ENCODE measurements at places on chromosomes 2 and 18. TPM values are rescaled to one million over a fixed set of nuclear protein-coding genes. Genes with fewer than 3 reads are reported as not detected.
A peak's percentile ranks its signal among the peaks of the same experiment; 100 is the strongest.

Gene CHRND
- not detected for total RNA-seq

Gene FAM124B
- 1.2 TPM for total RNA-seq

Gene SP140
- total RNA-seq: 0.47 TPM

Gene GCG
- total RNA-seq: not detected

Gene NT5DC4
- total RNA-seq: not detected

Gene KRTCAP3
- total RNA-seq: not detected

Gene EML6
- 0.59 TPM for total RNA-seq

Gene ALK
- total RNA-seq: not detected

Gene CENPA
- total RNA-seq: not detected

Gene ANKRD62
- total RNA-seq: not detected

Gene PSMD1
- 73.4 TPM for total RNA-seq

Gene TNFAIP6
- total RNA-seq: 2.4 TPM

- DNase-seq: no peak
Measured at GRCh38 chr2:137675584-137676327, 288.5 kb upstream of the HNMT start.

GRCh38 chr2:199977984-199978415 lies 22.6 kb downstream of the MAIP1 start:
- no peak for DNase-seq

GRCh38 chr18:80196528-80197320 lies 50.6 kb downstream of the PARD6G start:
- peak; percentile 29 for DNase-seq

DNA sequence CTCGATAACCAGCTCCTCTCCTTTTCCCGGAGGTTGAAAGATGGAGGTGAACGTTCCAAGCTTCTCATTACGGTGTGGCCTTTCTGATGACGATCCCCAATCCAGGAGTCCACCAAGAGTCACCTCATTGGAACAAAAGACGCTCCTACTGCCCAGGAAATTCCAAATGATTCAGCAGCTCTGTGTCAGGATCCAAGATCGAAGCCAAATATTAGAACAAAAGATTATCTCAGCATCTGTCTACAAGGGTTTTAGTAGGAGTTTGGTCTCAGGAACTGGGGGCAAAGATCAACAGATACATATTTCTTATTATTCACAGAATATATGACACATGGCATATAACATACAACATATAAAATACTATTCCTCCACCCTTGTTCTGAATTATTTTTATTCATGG lies 161.1 kb upstream of the RAB12 start:
- DNase-seq: no peak

DNA sequence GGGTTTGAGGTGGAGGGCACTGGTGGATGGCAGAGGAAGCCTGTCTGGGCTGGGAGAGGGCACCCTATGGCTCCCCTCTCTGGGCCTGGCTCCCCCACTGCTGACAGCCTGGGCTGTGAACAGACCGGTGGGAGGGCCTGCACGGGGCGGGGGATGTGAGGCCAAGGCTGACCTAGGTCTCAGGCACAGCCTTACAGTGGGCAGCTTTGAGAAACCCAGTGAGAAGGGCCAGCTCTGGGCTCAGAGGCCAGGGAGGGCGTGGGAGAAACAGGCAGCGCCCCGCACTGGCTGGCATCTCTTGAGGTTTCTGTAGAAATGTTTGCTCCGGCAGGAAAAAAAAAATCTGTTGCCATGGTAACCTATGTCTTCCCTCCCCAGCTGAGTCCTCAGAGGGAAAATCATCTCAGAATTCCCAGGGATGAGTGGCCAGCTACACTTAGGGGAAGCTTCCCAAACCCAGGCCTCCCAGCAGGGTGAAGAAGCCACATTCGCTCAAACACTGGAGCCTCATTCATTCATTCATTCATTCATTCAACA lies 71.7 kb upstream of the TAF1B start:
- DNase-seq: peak; percentile 56

- no peak for DNase-seq
Measured at GRCh38 chr2:45765728-45766254, 114.3 kb downstream of the PRKCE start.

- DNase-seq: no peak
Measured at GRCh38 chr18:37390687-37391086, 174.9 kb downstream of the CELF4 start.

DNA sequence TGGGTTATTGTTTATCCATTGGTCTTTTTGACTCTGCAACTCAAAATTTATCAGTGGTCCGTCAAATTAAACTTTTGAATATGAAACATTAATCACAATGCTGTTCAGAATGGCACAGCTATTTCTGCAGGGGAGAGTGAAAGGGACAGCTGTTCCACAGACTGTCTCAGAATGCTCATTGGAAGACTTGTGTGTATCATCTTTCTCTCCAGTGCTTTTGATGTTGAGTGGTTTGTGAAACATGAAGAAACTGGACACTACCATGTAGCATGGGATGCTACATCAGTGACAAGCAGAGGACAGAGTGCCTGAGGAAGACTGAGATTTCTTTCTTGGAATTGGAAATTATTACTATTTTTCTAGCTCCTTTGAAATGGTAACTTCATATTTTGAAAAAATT lies 115.7 kb downstream of the PLCL1 start:
- DNase-seq: no peak

- DNase-seq: no peak
Measured at GRCh38 chr2:85309699-85310321, 18.0 kb downstream of the TGOLN2 start.

GRCh38 chr2:238670111-238670585 lies 177.7 kb upstream of the TWIST2 start:
- DNase-seq: no peak

- no peak for DNase-seq
Measured at GRCh38 chr18:74427442-74428112, 29.5 kb downstream of the DIPK1C start.

DNA sequence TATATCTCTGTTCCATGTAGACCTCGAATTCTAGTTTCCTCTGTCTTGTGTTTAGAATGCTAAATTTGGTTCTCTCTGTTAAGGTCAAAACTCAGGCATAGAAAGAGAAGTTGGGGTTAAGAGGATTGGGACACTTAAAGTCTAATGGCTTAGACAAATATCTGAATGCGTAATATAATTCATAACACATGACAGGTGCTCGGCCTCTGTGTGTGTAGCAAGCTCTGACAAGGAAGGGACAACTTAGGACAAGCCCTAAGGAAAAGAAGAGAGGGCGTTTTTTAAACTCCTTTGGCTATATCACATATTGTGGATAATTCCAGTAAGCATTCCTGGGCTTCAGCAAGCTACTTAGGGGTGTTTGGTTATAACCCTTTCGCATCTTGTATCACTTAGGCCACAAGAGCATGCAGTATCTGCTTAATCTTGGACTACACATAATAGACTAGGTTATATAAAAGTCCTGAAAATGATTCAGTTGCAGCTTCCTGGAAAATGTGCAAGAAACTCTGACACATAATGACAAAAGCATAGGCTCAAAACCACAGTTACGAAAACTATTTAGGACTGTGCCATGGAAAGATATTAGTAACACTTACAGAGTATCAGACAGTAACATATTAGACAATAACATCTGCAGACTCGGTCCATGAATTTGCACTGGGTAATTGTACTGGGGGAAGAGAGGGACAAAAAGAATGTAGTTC lies 16.1 kb upstream of the CREB1 start:
- DNase-seq: no peak

GRCh38 chr2:176117823-176118371 lies 1.3 kb downstream of the HOXD10 start:
- no peak for DNase-seq

DNA sequence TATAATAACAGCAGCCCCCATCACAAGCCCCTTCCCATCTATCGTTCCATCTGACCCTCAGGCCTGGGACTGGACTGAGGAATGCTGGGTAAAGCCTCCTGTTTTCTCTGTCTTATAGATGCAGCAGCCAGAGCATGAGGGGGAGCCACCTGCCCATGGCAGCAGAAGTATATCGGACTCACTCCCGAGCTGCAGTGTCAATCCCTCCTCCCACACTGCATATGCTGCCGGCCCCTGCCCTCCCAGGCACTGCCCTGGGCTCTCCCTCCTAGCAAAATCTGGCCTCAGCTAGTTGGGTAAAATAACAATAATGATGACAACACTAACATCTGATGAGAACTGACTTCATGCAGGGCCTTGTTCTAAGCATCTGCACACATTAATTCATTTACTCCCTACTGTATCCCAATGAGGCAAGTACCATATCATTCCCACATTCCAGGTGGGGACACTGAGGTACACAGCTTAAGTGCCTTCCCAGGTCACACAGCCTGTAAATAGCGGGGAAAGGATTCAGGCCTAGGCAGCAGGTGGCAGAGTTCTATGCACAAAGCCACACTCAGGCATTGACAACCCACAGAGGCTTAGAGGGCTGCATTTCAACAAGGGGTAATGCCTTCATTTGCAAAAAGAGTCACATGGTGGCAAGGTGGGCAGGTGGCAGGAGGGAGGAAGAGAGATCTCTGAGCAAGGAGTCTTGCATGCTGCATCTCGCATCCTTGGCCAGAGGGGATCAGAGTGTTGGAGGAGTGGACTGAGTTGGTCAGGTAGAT lies 190.0 kb downstream of the ZBTB7C start:
- DNase-seq: no peak

- DNase-seq: no peak
Measured at GRCh38 chr18:56541793-56542192, 96.6 kb downstream of the TXNL1 start.

DNA sequence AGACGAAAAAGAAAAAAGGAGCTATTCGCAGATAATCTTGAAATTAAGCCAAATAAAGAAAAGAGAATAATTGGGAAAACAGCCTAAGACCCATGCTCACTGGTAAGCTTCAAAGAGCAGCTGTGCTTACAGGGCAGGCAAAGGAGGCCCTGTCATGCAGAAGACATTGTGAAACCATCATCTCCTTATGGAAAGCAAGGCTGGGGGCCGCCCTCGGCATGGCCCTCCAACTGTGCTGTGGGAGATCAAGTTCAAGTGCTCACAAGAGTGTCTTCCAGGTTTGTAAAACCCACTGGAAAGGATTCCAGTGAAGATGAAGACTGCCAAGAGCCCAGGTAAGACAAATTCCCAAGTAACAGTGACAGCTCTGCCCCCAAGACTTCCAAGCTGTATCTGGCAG lies 32.2 kb downstream of the ACVR1 start:
- no peak for DNase-seq

- no peak for DNase-seq
Measured at GRCh38 chr18:5519448-5520298, 24.1 kb downstream of the EPB41L3 start.

GRCh38 chr2:174011796-174012195 lies 46.6 kb upstream of the SP3 start:
- no peak for DNase-seq

DNA sequence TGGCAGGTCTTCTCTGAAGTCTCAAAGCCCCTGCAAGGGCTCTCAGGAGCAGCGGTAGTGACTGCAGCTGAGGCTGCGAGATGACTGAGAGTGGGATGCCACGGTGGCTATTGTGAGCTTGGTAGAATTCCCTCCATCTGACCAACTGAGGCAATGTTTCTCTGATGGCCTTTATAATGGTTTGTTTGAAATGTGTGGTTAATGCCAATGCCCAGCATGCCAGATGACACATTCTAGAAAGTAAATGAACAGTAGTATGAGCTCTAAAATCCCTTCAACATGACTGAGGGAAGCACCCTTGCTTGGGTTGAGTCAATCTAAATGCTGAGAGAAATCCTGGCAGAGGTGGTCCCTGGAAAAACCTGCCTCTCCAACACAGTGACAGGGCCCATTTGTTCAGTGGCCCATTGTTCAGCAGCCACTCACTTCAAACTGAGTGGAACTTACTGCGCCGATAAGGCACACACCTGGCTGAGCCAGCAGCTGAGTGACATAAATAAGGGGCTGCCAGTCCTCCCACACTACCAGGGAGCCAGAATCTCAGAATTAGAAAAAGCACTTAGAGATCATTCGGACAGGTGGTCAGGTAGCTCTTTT lies 31.7 kb downstream of the SULT1C2 start:
- no peak for DNase-seq

- DNase-seq: no peak
Measured at GRCh38 chr2:190626641-190627210, 22.2 kb upstream of the NAB1 start.

DNA sequence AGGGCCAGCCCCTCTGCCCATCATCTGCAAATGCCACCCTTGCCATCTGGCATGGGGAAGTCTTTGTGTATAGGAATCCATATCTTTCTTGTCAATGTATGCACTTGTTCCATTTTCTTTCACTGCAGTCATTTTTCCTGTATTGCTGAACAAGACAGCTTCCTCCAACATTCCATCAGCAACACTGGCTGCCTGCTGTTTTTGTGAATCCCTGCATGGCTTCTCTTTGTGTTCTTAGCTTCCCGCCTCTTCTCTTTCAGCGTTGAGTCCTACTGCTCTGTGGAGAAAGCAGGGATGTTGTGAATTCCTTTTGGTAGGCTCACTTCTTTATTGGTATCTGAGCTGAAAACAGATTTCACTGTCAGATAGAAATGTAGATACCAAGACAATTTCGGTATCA lies 150.0 kb downstream of the LPIN1 start:
- DNase-seq: no peak

DNA sequence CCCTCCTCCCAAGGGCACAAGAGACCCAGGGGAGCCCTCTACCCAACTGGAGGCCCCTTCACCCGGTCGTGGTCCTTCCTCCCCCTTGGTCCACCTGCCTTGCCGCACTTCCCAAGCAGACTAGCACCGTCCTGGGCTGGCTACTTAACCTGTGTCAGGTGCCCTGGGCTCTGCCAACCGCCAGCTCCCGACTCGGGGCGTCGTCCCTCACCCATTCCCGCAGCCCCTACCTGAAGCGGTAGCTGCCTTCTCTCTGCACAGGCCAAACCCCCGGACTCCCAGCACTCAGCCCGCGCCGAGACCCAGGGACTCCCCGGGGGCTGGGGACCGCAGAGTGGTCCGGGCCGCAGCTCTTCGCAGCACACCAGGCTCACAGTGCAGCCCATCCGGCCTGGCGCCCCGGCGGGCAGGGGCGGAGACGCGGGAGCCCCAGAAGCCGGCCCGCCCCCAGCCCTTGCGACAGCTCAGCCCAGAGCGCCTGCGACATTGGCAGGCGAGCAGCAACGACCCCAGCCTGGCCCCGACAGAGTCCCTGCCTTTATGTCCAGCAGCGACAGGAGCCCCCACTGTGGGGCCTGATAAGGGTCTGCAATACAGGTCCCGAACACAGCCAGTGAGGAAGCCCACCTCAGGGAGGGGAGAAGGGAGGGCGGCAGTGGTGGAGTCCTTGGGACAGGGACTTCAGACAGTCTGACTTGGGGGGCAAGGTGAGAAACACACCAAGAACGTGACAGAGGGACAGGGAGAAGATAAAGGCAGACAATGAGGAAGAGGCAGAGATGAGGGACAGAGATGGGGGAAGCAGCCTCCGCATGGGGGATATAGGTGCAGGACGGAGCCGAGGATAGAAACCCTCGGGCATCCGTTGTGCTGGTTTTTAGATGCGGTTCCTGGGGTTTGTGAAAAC lies 31.0 kb upstream of the TNS1 start:
- DNase-seq: no peak

DNA sequence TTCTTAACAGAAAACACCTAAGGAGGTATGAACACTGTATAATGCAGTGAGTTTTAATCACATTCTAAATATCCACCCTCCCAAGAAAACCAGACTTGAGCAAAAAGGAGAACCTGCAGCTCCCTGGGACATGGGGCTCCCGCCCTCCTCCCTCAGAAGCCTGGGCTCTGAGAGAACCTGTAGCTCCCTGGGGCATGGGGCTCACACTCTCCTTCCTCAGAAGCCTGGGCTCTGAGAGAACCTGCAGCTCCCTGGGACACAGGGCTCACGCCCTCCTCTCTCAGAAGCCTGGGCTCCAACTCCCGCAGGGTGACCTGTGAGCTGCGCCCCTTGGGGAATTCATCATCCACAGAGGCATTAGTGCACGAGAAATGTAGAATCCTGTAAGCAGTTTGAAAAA lies 222.9 kb downstream of the SNTG2 start:
- no peak for DNase-seq

GRCh38 chr2:127649684-127650040 lies 3.7 kb downstream of the GPR17 start:
- DNase-seq: peak; percentile 67

- DNase-seq: no peak
Measured at GRCh38 chr2:36147670-36148390, 207.7 kb upstream of the CRIM1 start.
